ENCODE measurements at places on chromosomes 4 and X. TPM values are rescaled to one million over a fixed set of nuclear protein-coding genes. Genes with fewer than 3 reads are reported as not detected.

DNA sequence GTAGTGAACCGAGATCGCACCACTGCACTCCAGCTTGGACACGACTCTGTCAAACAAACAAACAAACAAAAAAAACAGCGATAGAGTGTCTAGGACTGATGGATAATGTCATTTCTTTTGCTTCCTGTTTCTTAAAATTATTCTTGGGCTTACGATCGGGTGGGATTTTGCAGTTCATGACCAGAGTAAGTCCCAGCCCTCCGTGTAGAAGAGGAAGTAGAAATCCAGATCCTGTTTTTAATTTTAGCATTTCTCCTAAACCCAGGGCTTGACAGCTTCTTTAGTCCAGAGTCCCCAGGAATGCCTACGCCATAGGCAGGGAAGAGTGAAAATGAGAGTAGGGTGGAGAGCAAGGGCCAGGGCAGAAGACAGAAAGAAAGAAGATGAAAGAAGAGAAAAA, 94.3 kb downstream of the HPRT1 start:
- H3K4me1 ChIP-seq = no peaks in the 10 kb centered on the region
- peaks cover 3% of the 10 kb centered on the region for H3K27me3 ChIP-seq
- no peak for DNase-seq
- no peak overlapping the region for H3K4me3 ChIP-seq
- no peaks in the 10 kb centered on the region for H3K36me3 ChIP-seq

- H3K4me3 ChIP-seq = no peak overlapping the region
- no peaks in the 10 kb centered on the region for H3K27me3 ChIP-seq
- no peak for DNase-seq
- H3K27ac ChIP-seq = no peak overlapping the region
- H3K36me3 ChIP-seq = no peaks in the 10 kb centered on the region
- H3K4me1 ChIP-seq = no peaks in the 10 kb centered on the region
Measured at GRCh38 chrX:84205276-84205675, 17.3 kb upstream of the RPS6KA6 start.

- no peaks in the 10 kb centered on the region for H3K4me1 ChIP-seq
- DNase-seq = no peak
- peaks cover 2% of the 10 kb centered on the region for H3K36me3 ChIP-seq
- H3K27ac ChIP-seq = no peak overlapping the region
- no peak overlapping the region for H3K4me3 ChIP-seq
Measured at GRCh38 chr4:128974136-128974581, 119.2 kb downstream of the SCLT1 start.

DNA sequence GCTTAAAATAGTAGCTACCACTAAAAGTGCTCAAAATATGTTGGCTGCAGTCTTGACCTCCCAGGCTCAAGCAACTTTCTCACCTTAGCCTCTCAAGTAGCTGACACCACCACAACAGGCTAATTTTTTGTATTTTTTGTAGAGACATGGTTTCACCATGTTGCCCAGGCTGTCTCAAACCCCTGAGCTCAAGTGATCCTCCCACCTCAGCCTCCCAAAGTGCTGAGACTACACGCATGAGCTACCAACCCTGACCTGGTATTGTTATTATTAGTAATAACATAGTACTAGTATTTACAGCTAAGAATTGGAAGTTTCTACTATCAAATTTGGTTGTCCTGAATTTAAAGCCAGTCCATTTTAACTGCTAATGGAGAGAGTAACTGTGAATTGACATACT, 18.0 kb downstream of the STAP1 start:
- no peaks in the 10 kb centered on the region for H3K4me1 ChIP-seq
- no peaks in the 10 kb centered on the region for H3K36me3 ChIP-seq
- no peaks in the 10 kb centered on the region for H3K27me3 ChIP-seq
- no peak overlapping the region for H3K4me3 ChIP-seq
- no peak for DNase-seq

GRCh38 chrX:65601530-65602220, 65.8 kb upstream of the MSN start:
- H3K4me1 ChIP-seq = peaks cover 6% of the 10 kb centered on the region
- no peaks in the 10 kb centered on the region for H3K36me3 ChIP-seq
- H3K27me3 ChIP-seq = no peaks in the 10 kb centered on the region
- H3K27ac ChIP-seq = peak overlapping the region; percentile 80
- DNase-seq = peak; percentile 50

BMP15 gene
- total RNA-seq = not detected

IGFBP7 gene
- 241 TPM for total RNA-seq

ARMCX4 gene
- 0.44 TPM for total RNA-seq

PABPC1L2A gene
- total RNA-seq = not detected

TGIF2LX gene
- total RNA-seq = not detected

AKAP14 gene
- not detected for total RNA-seq

Measured in gastrocnemius medialis (tissue), 4 donors.